ENCODE measurements at places on chromosomes 2 and 18.

GRCh38 chr2:18976168-18976961 lies 382.1 kb downstream of the OSR1 start:
- no peak for DNase-seq

- no peak for DNase-seq
Measured at GRCh38 chr2:187302116-187302515, 145.9 kb downstream of the CALCRL start.

GRCh38 chr2:88737385-88737784 lies 45.9 kb downstream of the RPIA start:
- no peak for DNase-seq

GRCh38 chr2:9497017-9497416 lies 22.7 kb downstream of the IAH1 start:
- DNase-seq = no peak

DNA sequence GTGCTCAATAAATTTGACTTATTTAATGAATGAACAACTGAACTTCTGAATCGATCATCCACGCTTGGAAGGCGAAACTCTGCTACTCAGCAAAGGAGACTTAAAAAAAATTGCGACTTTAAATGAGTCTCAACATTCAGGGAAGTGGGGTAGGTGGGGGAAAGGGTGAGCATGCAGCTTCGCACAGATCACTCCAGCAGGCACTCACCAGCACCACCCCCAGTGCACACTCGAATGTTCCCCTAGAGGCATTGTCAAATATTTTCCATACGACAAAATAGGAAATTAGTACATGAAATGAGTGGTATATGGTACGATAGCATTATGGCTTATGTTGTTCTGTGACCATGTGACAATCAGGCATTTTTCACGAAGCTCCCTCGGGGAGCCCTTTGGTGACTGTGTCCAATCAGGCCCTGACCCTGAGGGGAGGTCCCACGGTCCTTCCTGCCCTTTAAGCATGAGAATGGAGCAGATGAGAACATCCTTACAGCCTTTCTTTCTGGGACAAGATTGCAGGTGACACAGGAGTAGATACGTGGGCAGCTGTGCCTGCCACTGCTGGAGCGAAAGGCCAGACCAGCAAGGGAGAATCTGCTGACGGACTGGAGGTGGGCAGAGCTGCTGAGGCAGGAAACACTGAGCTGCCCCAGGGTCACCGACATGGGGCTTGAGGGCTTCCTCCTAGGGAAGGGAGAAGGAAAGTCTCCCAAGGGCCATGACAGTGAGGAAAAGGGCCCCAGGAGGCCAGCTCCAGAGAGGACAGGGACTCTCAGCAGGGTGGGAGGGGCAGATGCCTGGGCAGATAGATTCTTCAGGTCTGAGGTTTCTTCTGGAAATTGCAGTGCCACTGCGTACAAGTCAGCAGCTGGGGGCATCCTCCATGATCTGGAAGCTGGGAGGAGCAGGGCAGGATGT lies 101.3 kb upstream of the ID2 start:
- no peak for DNase-seq

GRCh38 chr18:2087877-2088673 lies 483.2 kb downstream of the METTL4 start:
- DNase-seq = no peak

DNA sequence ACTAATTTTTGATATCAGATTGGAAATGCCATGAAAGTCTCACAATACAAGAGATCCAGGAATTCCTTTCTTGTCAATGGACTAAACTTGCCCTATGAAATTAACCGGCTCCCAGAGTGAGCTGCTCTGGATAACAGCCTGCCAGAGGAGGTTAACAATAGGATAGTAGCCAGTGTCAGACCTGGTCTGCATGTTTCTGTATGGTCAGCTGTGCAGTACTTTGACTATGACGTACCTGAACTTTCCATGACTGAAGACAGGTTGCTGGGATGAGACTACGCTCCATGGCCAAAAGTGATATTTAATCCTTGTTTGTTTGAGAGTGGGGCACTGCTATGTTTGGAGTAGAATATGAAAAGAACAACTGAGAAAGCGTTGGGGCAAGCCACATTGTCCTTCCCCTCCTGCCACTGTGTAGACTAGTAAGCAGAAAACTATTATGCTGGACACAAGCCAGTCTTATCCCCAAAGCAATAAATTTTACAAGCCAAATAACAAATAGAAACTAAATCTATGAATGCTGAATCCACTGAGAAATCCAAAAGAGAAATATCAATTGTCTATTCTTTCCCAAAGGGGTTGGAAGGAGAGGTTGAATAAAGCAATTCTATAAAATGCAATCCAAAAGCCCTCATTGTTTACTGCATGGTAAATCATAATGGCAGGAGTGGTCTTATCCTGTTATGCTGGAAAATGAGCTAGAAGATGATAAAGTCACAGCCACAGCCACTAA lies 115.5 kb upstream of the CYP26B1 start:
- no peak for DNase-seq

GRCh38 chr2:102141011-102141943 lies 1.3 kb upstream of the IL1R1 start:
- no peak for DNase-seq

GRCh38 chr18:60372596-60372995 lies at the start of gene MC4R:
Gene MC4R, minus strand, starts transcription at chr18:60372775. Its CDS starts 426 bp downstream, at chr18:60372349.
- DNase-seq = peak; percentile 11

GRCh38 chr2:8594731-8595427 lies 87.0 kb upstream of the ID2 start:
- DNase-seq = no peak

GRCh38 chr18:9854801-9855676 lies 30.7 kb upstream of the TXNDC2 start:
- DNase-seq = no peak

Measured in neuronal stem cell (in vitro differentiated cells).